Sciatic nerve (tissue), 2 donors: ENCODE measurements at places on chromosomes 13 and 19. TPM values are rescaled to one million over a fixed set of nuclear protein-coding genes. Genes with fewer than 3 reads are reported as not detected.

Gene SMIM44
- total RNA-seq, result not detected

Gene CNN1
- 35.7 TPM for total RNA-seq

Gene MADCAM1
- total RNA-seq, result 1.1 TPM

Gene CILP2
- 0.27 TPM for total RNA-seq

DNA sequence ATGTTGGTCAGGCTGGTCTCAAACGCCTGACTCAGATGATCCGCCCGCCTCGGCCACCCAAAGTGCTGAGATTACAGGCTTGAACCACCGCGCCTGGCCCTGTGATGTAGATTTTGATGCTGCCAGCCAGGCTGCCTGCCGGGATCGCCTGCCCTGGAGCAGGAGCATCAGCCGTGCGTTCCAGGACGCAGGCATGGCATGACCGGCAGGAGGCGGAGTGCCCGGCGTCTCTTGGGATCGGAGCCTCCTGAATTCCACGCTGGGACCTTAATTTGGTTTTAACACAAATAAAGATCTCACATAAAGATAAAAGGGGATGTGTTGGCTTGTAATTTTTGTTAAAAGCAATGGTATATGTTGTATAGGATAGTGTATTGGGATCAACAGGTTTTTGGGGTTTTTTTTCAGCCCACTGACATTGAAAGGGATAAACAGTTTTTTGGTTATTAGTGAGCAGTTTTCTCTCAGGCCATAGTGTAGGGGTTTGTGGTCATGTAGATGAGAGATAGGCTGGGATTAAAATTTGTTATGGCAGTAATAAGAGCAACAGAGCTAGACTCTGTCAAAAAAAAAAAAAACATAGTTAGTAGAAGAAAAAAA is 1406.4 kb downstream of the UQCRFS1 start:
- no peak for DNase-seq

- DNase-seq, result no peak
Observed at GRCh38 chr19:40217027-40217810, 965 bp downstream of the TTC9B start.

DNA sequence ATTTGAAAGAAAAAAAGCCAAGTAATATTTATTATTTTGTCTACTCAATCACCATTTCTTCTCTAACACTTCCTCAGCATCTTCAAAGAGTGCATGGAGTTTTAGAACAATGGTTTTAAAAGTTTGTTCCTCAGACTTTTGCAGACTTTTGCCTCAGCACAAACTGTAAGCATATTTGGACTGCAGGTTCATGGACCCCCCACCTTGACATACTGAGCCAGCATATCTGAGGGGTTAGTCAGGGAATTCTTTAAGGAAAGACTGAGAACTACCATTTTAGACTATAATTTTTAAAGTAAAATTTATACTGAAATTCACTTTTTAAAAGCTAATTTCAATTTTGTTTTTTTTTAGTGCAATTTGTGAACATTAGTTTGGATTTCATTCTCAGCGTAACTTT is 1676.8 kb upstream of the PCDH20 start:
- no peak for DNase-seq

DNA sequence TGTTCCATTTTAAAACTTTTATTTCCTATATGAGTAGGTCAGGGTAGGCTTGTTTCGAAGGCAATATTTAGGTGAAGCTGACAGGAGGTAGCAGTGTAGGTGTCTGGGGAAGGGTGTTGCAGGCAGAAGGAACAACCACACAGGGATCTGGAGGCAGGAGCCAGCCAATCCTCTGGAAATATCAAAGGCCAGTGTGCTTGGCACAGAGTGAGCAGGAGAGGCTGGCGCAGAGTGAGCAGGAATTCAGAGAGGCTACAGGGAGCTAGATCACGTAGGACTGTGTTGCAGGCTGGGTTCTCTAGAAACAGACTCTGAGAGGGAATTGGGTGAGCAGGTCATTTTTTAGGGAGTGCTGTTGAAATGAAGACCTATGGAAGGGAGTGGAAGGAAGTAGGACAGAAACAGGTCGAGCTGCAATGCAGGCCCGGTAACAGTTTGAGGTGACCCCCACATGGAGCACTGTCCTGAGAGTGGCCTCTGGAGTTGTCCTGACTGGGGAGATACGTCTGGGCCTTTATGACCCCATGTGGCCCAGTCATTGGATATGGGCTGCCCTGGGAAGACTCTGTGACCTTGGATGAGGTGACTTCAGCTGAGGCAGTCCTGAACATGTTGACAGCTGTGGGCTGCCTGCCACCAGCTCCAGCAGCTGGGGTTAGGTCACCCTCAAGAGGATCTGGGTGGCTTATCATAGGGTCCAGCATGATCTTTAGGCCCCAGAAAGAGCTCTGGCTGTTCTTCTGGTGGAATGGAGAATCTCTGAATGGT is 51.7 kb downstream of the ERCC5 start:
- no peak for DNase-seq
